ENCODE measurements at places on chromosomes 16 and 17.
A peak's percentile ranks its signal among the peaks of the same experiment; 100 is the strongest.

DNA sequence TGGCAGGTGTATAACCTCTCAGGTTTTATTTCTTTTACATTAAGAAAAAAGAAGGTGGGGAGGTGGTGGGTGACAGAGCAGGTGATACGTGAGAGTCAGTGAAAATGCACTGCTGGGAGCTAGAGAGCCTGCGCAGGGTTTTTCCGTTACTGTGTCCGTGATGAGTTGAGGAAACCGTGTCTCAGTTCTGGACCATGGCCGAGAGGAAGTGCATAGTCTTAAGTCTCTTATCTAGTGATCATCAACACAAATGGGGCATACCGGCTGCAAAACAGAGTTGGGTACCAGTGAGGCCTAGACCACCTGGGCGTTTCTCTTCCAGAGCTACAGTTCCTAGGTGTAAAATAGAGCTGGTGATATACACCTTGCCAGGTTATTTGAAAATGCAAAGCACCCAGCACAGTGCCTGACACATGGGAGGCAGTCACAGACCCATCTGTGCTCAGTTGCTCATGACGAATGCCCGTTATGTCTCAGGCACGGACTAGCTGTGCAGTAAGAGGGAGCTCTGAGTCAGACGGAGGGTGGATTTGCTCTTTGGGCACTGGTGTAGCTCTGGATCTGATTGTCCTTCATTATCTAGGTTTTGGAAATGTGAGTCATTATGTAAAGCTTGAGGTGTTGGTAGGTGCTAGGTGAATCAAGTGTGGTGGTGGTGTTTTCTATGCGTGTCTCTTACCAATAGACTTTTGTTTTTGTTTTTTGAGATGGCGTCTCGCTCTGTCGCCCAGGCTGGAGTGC is 60.9 kb downstream of the RPTOR start:
- DNase-seq, result no peak

GRCh38 chr16:3645108-3645503 is 9.4 kb upstream of the DNASE1 start:
- DNase-seq, result no peak

DNA sequence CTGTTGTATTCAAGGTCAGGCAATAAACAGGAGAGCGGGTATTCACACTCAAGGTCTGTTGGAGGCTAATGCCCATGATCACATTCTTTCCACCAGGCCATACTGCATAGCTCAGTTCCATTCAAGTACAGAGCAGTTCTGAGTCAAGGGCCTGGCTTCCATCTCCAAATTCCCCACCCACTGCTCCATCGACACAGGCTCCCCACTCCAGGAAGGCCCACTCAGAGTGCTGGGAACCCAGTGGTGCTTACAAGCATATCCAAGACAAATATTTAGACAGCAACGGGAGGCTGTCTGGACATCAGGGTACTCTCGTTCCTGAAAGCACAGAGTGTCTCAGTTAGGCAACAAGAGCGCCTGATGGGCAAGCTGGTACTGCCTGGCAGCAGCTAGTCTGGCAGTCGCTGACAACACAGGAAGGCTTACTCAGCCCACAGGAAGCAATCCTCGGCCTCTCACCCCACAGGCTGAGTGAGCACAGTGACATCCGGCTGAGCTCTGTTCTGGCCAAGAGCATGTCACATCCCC is 40.9 kb downstream of the RFFL start:
- no peak for DNase-seq

- DNase-seq, result no peak
Measured at GRCh38 chr16:10312008-10312407, 73.9 kb upstream of the ATF7IP2 start.

GRCh38 chr16:58513874-58514273 is 1.4 kb upstream of the SETD6 start:
- DNase-seq, result no peak

- no peak for DNase-seq
Measured at GRCh38 chr16:67535201-67535600, 6.6 kb downstream of the RIPOR1 start.

- DNase-seq, result no peak
Measured at GRCh38 chr17:78805301-78805700, 23.2 kb upstream of the CYTH1 start.

DNA sequence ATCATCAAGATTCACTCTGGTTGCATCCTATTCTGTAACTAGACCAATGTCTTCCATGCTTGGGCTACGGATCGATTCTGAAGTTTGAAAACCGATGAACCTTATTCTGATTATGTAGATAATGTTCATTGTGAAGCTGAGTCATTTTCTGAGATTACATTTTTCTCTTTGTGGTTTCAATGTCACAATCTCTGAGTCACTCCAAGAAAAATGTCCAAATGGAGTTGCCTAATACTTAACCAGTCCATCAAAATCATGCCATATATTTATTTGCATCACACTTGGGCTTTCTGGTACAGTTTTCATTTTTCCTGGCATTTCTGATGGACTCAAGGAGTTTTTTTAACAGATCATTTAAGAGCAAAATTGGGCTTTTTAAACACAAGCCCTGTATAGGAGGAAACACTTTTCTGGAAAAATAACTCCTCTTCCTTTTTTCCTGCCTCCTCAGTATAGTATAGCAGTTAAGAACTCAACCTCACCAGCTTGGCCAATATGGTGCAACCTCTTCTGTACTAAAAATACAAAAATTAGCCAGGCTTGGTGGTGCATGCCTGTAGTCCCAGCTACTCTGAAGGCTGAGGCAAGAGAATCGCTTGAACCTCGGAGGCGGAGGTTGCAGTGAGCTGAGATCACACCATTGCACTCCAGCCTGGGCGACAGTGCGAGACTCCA is 17.5 kb downstream of the CACNG3 start:
- DNase-seq, result no peak

DNA sequence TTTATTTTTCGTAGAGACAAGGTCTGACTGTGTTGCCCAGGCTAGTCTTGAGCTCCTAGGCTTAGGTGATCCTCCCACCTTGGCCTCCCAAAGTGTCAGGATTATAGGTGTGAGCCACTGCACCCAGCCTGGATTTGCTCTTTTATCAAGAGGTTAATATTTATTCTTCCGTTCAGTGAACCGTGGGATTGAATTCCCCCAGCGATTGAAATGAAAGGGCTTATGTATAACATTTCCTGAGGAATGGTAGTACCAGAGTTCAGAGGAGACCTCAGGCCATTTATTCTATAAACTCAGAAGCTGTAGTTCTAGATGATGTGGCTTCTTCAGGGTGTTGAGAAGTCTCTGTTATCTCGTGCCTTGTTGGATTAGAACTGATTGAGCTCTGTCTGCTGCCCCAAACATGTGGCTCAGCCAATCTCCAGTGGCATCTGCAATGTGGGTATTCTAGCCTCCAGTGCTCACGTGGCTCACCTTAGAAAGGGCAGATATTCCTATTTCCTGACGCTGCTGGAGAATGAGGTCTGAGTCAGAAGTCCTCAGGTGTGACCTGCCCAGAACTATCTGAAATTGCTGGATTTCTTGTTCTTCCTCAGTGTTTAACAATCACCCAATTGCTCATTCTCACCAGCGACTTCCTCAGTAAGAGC is 22.5 kb downstream of the HMOX2 start:
- no peak for DNase-seq

DNA sequence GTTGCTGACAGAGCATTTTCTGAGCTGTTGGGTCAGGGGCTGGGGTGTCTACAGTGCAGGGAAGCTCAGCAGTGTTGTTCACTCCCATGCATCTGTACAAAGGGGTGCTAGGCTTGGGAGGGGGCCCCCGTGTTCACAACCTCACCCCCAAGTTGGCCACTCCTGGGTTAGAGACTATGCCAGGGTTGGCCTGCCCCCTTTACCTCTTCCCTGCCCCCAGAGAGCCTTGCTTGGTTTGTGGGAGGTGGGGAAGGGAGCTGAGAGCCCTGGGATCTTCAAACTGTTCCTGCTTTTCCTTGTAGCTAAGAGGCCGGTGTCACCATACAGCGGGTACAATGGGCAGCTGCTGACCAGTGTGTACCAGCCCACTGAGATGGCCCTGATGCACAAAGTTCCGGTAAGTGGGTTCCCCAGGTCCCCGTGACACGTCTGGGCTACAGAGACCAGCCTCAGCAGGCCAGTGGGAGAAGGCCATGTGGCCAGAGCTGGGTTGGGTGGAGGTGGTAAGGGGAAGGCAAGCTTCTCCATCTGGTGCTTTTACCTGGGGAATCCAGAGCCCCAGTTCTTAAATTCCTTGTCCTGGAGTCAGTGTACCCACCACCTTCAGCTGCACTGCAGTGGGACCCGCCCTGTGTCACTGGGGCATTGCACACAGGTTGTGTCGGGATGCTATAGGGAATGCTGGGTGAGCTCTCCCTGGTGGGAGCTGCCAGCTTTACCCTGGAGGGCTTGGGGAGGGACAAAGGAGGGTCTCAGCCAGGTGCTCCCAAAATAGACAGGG is 11.8 kb downstream of the GPRC5C start:
- DNase-seq, result no peak

GRCh38 chr16:81694494-81695280 is 84.4 kb upstream of the PLCG2 start:
- DNase-seq, result no peak

DNA sequence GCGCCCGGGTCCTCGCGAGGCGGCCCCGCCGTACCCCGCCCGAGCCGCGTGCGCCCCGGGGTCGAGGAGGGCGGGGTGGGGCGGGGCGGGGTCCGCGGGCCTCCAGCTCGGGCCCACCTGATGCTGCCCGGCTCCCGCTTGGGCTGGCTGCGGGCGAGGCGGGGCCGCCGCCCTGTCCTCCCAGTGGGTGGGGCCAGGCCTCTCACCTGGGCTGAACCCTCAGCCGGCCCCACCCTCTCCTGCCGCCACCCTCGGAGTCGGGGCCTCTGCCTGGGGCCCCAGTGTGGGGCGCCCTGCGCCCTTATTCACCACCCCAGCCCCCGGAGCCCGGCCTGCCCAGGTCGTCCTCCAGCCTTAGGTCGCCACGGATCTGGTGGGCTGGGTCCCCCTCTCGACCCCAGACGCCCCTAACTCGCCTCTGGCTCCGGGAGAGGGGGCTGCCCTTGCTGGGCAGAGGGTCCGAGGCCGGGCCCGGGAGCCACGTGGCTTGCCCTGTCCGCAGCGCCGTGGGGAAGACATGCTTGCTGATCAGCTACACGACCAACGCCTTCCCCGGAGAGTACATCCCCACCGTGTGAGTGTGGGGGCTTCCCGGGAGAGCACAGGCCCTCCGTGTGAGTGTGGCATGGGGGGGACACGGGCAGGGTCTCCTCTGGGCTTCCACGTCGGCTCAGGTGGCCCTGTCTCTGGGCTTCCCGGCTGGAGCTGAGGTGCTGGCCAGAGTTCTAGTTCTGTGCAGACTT is 578 bp downstream of the RAC3 start:
- DNase-seq, result peak; percentile 91

DNA sequence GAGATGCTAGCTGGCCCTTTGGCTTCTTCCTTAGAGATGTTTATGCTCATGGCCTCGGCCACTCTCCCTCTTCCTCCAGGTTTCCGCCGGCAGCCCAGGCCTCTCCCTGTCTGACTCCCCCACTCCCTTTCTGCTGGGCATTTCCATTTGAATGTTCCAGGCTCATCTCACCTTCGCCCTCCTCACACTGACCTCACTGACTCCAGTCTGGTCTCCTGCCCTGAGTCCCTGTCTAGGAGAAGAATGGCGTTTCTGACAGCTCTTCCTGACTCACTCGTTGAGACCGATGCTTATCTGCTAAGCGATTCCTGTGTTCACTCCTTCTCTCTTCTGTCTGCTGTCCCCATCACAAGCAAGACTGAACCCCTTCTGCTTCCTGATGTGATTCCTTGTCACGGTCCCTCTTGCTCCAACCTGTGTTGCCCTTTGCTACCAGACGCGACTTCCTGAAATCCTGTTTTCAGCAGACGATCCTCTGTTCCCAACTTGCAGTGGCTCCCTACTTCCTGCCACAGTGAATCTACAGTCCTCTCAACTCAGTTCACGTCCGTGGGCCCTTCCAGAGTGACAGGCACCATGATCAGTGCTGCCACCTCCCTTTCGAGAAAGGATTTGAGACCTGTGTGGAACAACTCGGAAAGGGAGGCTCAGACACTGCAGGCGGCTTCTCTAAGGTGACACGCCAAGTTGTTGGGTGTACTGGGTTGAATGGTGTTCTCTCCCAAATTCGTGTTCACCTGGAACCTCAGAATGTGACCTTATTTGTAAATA is 176.4 kb downstream of the MSI2 start:
- DNase-seq, result no peak

DNA sequence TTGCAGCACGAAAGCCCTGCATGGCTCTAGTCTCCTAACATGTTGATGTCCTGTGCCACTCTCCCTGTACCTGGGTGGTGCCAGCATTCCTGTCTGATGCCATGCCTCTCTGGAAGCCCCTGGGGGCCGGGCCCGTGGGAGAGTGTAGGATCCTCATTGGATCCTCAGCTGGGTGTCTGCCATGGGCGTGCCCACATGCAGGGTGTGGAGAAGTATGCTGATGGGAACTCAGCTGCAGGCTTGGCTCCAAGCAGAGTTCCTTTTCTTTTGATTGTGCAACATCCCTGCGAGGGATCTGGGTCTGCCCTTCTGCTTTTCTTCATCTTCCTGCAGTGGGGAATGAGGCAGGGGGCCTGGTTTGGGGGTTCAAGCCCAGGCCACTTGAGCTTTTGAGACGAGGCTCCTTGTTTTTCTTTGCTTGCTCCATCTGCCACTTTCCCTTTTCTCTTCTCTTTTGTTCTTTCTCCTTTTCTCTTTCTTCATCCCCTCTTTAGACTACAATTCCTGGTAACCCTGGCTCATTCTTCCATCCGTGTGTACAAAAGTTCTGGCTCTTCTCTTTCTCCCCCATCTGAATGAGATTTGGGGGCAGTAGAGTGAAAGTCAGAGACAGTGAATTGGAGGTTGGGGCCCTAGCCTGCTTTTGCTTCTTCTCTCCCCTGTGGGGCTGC is 32.9 kb downstream of the KSR1 start:
- no peak for DNase-seq

GRCh38 chr16:79261481-79261940 is 339.0 kb downstream of the MAF start:
- DNase-seq, result peak; percentile 74

DNA sequence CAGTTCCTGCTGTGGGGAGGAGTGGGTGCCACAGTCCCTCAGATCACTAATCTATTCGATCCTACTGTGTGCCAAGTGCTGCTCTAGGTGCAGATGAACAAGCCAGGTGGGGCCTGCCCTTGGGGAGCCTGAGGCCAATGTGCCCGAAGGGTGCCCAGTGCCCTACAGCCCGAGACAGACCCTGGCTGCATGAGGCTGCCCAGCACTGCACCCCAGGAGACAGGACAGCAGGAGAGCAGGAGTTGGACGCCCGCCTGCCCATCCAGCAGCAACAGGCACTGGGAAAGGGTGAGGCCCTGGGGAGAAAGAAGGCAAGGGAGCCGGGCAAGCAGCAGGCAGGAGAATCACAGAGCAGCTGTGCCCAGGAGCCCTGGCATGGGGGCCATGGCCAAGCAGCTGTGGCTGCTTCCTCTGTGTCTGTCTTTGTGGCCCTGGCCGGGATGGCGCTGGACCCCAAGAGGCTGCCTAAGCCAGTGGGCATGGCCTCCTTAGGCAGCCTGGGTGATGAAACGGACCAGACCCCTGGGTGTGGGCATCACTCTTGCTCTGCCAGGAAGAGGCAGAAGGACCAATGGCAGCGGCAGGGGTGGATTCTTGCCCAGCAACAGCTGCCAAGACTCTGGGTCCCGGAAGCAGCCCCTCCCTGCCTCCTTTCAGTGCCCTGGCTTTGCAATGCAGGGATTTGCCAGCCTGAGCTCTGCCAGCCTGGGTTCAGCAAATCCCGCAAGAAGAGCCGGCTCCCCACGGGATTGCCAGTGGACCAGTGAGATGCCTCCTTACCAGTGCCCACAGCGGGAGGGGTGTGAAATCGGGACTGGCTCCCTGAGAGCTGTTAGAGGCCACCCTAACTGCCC is 179.6 kb upstream of the TNRC6C start:
- DNase-seq, result no peak

Measured in H9 (cell line).